Fibroblast of the conjunctiva (primary cell): ENCODE measurements at places on chromosomes 13 and 19.

GRCh38 chr19:39195755-39196154, 1.0 kb upstream of the NCCRP1 start:
- DNase-seq: no peak

DNA sequence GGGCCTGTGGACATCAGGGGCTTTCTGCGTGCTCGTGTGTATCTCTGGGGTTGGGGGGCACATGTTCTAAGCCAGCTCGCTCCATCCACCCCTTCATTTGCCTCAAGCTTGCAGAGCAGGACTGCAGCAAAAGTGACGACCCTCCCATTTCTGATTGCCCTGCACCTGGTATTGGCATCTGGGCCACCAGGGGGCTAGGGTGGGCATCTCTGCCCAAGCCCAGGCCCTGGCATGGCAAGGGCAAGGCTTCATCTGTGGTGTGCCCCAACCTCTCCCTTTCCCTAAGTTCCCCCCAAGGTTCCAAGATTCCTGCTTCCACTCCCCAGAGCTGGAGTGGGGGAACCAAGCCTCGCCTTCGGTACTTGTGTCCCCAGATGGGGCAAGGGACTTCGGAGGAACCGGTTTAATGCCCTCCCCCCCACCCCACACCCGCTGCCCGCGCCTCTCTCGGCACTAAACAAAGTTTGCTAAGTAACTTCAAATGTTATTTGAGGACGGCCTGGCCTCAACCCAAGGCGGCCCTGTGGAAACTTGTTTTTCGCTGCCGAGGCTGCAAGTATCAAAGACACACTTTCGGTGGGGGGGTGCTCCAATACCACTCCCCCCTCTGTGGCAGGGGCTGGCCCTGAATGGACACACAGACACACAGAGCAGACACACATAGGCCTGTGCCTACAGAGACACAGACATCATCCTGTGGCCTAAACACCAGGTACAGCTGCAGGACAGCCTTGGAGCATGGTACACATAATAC, 12.2 kb downstream of the NFIX start:
- DNase-seq: peak; percentile 33

DNA sequence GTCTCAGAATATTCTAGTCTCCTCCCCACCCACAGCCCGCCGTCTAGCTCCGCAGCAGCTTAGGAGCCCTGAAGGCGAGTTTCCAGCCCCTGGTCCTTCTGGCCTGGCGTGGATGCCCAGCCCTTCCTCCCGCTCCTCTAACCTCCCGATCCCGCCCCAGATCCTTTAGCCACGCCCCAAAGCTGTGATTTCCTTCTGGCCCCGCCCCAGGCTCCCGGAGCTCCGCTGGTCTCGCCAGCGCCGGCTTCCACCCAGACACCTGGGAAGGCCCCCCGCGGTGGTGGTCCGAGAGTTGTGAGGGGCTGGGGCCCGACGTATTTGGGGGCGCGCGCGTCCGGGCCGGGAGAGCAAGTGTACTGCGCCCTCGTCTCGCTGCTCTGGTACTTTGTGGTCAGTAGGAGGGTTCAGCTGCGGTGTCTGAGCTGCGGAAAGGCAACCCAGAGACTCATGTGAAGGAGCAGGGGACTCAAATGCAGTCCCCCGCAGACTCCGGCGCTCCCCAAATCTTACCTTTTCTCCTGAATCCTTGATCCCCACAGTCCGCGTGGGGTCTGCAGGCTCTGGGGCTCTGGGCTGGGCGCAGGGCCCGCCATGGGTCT, at the start of gene CGB7:
Gene CGB7 (minus strand): TSS at position 114 of the 599 bp plus-strand sequence. CDS start 2,374 bp downstream, outside the sequence.
- DNase-seq: peak; percentile 16

GRCh38 chr13:112064222-112064621, 2.7 kb upstream of the SOX1 start:
- no peak for DNase-seq

DNA sequence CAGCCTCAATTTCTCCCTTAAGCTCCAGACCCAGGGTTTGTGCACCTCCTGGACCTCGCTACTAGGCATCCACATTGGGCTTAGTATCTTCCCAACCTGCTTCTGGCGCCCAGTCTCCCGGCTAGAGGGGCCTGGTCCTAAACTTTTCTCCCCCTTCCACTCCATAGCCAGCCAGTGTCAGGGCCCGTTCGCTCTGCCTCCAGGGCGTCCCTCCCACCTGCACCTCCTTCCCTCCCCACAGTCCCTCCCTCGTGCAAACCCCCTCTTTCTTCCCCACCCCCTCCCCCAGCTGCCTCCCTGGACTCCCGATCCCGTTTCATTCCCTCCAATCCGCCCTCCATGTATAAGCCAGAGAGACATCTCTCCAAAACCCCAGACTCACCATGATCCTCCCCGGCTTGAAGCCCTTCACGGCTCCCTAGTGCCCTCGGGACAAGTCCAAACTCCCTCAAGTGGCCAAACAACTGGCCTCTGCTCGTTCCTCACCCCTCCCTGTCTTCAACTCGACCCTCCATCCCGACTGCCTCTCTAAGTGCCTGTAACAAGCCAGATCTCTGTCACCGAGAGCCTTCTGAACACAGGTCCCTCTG, 997 bp upstream of the SAMD4B start:
- no peak for DNase-seq

DNA sequence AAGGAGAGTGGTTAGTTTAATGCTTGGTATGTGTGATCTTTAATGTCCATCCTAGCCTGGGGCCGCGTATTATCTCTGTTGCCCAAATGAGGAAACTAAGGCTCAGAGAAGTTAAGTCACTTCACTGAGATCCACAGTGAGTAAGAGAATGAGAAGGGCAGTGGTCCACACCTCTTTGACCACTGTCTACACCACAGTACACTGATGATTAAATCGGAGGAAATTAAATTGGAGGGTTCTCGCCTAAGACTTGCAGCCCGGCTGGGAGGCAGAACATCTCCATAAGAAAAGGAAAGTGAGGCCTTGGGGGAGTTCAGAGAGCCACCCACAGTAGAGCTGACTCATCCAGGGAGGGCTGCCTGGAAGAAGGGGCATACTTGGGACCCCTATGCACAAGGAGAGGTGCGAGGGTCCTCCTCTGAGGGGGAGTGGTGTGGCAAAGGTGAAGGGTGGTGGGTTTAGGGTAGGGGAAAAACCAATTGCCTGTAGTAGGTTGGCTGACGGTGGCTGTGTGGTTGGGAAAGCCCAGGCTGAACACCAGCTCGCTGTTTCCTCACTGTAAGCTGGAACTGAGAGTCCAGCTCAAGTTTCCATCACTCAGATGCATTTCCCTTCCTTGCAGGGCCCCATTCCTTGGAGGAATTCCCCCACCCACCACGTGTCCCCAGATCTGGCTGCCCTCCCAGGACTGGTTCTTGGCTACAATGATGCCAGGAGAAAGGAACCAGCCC, 15.0 kb upstream of the DHRS12 start:
- no peak for DNase-seq

DNA sequence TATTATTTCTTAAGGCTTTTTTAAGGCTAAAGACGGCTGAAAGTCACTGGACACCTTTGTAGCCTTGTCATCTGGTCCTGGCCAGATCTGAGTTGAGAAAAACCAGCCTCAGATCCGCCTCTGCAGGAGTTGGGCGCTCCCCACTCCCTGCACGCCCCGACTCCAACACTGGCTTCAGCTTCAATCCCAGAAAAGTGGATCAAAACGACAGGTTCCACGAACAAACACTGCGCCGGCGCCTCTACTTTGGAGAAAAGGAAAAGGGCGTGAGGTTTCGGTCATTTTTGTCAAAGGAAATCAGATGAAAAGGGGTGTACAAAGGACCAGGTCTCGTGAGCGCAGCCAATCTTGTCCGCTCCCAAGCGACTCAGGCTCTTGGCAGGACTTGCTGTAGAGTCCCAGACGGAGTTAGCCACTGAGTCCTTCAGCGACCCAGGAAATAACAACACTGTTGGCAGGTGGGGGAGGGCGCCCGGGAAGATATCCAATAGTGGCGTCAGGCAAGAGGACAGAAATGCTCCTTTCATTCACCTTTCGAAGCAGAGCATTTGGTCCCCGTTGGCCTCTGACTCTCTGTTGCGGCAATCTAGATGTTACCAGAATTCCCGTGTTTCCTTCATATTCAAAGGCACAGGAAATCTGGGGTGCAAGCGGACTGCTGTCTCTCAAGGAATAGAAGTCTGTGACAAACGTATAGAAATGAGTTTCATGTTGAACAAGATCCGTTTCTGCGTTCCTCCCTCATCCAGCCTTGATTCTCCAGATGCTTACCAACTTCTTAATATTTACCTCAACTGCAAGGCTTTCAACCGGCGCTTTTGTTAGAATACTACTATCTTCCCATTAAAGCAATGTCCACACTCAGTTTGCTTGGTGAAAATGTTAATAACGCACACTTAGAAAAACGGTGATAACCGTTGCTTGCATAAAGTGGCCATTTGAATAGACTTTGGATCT, 1.8 kb upstream of the CCNA1 start:
- no peak for DNase-seq

- DNase-seq: no peak
These were observed 7.2 kb downstream of the MAST3 start for GRCh38 chr19:18104793-18105131.

DNA sequence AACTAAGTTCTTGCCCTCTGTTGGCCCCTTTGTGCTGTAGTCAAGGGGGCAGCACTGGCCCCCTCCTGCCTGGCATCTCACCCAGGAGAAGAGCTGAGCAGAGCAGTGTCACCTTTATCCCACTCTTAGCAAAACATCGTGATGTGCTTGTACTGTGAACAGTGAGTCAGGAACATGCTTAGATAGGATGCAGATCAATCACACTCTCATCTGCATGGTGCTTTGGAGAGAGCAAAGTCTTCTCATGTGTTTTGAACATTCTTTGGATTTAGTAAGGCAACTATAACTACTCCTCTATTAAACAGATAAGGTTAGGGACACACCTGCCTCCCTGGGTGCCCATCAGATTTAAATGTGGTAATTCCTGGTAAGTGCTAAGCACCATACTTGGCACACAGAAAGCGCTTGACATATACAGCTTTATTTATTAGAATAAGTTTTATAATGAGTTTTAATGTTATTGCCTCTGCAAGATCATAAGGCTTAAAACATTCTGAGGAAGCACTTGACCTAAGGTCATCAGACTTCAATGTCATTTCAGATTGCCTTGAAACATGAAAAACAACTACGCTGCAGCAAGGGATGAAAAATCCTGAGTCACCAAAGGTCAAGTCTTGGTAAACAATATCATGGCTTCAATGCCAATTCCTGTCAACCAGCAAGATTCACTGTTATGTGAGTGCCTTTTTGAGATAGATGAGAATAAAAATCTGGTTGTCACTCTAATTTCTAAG, 82.4 kb upstream of the IRS2 start:
- no peak for DNase-seq

- DNase-seq: no peak
These were observed 1165.3 kb downstream of the EFNB2 start for GRCh38 chr13:105370011-105370650.

DNA sequence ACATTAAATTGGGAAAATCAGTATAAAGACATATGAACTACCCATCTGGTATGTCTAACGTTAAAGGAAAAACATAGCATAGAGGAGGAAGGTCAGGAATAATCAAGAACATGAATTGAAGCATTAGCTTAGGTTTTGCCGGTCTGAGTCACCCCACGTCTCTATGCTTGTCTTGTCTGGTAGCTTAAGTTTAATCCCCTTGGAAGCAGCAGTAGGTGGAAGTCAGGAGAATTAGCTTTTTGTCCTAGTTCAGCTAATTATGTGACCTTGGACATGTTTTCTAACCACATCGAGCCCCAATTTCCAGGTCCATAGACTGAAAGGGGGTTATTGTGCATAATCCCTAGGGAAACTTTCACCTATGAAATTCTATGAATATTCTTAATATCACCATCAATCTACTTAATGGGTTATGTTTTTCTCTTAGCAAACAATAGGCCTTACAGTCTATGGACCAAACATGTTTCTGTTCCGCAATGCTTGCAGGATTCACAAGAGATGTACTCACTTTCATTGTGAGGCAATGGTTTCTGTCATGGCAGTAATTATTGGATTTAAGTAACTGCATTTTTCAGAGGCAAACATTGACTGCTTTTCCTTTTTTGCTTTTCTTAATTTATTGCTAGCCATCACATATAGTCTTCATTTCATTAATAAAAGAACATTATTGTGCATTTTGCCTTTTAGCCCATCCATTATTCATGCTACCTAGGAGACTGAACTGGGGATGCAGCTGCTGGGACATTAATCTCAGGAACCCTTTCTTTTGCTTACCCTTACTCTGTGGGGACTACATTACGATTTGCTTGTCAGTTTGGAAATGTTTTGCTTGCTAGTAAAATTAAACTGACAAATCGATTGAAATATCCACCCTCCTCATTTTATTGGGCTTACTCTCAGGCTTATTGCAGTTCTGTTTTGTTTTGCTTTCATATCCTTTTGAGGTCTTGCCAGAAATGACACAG, 304.8 kb upstream of the MAB21L1 start:
- no peak for DNase-seq

- no peak for DNase-seq
These were observed 236.4 kb downstream of the ATP8A2 start for GRCh38 chr13:25608181-25608580.

DNA sequence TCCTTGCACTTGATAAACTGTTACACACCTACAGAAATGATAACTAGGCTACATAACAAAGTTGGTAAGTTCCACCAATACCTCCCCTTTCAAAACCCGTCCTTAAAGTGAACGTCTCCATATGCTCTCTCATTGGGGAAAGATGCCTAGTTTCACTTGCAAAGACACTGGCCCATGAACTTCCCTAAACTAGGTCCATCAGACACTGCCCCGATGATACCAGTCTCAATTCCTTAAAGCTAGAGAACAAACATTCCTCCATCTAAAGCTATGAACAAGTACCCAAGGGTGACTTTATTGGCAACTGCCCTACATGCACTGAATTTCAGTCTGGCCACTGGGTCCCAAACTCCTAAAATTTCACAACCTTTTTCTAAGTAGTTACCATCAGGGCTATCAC, 39.9 kb downstream of the FOXO1 start:
- DNase-seq: no peak

GRCh38 chr13:113770441-113770840, 11.4 kb downstream of the TMEM255B start:
- no peak for DNase-seq

DNA sequence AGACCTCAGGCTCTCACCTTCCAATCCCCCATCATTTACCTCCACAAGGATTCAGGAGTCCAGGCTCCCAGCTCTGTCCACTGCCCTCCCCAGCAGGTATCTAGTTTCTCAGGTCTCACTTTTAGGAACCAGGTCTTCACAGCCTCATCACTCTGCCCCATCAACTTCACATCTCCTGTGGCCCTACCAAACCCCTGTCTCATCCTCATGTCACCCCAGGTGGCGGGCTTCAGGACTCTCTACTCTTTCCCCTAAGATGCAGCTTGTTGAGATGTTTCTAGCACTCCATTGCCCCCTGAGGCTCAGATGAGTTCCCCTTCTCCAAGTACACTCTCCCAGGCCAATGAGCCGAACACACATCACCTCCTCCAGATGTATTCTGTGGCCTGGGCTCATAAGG, 1.5 kb downstream of the PPFIA3 start:
- DNase-seq: no peak

DNA sequence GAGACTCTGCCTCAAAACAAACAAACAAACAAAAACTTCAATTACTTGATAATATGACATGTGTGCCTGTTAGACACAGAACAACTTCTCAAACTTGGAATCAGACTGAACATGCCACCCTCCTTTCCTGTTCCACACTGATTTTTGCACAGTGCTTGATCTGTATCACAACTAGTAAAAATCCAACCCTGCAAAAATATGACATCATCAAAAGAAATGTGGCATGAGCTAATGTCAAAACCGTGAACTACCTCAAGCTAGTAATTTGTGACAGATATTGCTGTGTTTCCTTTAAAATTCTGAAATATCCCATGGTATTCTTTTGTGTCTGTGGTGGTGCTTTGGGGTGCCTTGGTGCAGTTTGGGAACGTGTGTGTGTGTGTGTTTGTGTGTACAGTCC, 8.2 kb downstream of the MYCBP2 start:
- DNase-seq: no peak
